ENCODE measurements at places on chromosomes 13 and 19. TPM values are rescaled to one million over a fixed set of nuclear protein-coding genes. Genes with fewer than 3 reads are reported as not detected.

DNA sequence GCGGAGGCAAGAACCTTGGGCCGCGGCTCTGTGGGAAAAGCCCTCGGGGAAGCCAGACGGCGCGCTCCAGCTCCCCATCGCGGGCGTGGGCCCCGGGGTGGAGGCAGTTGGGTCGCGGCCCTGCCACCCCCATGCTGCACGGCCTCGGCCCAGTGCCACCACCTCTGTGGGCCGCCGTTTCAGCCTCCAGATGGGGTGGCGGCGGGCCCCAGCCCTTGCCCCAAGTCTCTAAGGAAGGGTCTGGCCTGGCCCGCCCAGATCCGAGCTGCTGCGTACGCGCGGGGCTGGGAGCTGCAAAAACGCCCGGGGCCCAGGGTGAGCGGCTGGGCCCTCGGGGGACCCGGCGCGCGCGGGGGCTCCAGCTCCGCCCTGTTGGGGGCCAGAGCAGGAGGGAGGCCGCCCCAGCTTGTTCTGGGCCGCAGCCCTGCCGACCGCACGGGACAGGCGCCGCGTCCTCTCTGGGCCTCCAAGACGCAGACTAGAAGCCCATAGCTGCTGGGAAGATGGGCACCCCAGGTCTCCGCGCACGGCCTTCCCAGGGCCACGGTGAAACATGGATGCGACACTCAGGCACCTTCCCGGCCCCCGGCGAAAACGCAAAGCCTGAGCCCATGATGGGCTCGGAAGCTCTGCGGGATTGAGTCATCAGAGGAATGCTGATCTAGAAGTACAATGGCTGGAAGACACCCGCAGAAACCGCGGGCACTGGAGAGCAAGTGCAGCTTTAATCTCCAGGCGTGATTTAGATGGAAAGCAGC lies 110.1 kb downstream of the KCTD15 start:
- DNase-seq = no peak

- DNase-seq = no peak
These were observed 11.1 kb upstream of the NFIX start for GRCh38 chr19:12984143-12984627.

GRCh38 chr19:9940778-9941177 lies 4.5 kb upstream of the OLFM2 start:
- no peak for DNase-seq

GRCh38 chr19:2043961-2044708 lies 6.9 kb downstream of the MKNK2 start:
- DNase-seq = no peak

- no peak for DNase-seq
These were observed 129.4 kb downstream of the PCDH20 start for GRCh38 chr13:61286148-61286745.

DNA sequence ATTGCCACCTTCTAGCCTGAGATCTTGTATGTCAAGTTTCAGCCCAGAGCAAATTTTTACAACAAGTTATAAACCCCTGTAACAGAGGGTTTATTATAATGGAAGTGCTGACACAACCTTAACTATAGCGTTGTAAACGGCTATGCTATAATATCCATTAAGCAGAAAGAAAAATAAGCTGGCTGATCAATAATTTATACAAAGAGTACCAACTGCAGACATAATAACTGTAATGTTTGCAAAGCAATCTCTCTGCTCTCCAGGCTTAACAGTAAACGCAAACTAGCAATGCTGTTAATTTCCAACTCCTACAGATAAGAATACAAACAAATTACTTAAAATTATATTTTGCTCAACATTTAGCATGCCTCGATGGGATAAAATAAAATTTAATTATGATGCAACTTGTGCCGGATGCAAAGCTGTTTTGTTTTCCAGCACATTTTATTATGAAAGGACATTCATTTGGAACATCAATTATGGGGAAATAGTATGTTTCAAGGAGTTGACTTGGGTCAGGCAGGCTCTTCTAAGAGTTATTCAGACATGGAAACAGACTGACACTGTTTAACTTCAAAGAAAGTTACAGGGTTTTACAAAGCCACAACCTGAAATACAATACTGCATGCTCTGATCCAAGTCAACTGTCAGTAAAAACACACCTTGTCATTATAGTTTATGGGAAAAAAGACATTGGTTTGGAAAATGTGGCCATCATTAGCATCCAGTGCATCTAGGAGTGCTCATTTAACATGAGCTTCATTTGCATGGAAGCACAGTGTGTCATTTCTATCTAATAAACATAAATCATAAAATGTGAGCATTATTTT lies 6.6 kb upstream of the DACH1 start:
- DNase-seq = no peak

DNA sequence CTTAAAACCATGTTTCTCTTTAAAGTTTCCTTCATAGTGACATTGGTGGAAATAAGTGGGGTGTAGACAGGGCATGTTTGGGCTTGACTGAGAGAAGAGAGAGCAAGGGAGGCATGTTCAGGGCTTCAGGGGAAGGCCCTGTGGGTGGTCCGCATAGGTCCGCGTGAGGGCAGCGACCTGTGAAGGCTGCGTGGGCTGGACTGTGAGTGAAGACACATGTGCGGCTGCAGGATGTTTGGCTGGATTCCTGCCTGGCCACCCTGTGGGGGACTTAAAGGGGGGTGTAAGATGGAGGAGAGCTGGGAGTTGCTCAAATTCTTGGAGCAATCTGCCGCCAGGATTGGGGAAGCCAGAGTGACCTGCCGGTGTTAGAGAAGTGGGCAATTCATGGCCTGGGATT lies 23.8 kb upstream of the KLF12 start:
- no peak for DNase-seq

SH3GL1 gene
- polyA plus RNA-seq = 64.4 TPM
